ENCODE measurements at places on chromosomes 12 and 14.

DNA sequence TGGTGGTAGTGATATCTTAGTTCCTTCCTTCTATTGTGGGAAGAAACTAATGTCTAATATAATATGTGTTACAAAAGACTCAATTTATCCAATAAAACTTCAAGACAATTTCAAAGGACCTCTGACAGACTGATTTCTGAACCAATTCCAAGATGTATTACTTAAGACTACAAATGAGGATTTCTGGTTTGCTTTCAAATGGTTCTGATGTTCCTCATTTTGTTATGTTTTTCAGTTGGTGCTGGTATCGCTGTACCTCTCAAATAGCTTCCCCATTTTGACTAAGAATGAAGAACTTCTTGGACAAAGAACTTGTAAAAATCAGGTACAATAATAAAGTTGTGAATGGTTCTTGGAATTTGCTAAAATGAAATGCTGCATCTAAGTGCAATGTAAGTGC is 19.4 kb upstream of the MBIP start:
- DNase-seq, result no peak

DNA sequence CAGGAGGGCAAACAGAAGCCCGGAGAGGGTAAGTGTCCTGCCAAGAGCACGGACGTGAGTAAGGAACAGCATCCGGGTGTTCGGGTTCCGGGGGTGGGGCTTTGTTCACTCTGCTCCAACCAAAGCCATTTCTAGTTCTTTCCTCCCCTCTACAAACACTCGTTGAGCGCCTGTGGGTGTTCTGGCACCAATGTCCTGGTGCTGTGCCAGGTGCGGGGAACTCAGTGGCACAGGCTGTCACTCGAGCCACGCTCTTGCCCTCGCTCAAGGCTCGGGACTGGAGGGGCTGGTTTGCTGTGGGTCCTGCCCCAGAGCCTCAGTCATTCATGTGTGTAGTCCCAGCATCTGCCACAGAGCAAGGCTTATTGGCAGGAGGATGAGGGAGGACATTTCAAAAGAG is 157.5 kb downstream of the CALM1 start:
- DNase-seq, result no peak

GRCh38 chr14:31419967-31420318 is 407 bp downstream of the HEATR5A start:
- DNase-seq, result peak; percentile 52

DNA sequence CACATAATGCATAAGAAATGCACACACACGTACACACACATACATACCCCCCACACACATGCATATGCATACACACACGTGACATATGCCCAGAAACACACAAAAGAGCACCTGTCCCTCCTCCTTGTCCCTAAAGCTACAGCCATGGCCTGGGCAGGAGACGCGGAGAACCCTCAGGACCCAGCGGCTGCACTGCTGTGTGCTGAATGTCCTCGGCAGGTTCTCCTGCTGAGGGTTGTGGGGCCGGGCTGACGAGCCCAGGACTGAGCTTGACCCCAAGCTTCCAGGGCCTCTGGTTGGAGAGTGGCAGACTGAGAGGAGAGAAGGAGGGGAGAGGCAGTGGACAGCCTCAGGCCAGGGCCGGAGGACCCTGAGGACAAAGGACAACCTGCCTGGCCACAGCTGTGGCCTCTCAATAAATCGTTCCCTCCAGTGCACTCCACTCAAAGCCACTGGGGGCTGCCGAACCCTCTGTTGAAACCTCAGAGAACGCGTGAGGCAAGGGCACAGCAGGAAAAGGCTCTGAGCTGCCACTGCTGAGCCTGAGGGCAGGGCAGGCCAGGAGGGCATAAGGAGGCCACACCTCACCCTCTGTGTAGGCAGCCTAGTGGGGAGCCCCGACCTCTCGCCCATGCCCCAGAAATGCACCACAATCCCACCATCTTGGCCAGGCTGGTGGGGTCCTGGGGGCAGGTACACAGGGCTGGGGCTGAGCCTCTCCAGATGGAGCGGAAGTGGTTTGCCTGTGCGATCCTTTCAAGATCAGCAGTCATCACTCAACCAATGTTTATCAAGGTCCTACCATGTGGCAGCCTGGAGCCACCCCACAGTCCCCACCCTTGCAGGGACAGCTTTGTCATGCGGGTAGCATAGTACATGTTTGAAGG is 3.1 kb downstream of the CACNA2D4 start:
- DNase-seq, result no peak

DNA sequence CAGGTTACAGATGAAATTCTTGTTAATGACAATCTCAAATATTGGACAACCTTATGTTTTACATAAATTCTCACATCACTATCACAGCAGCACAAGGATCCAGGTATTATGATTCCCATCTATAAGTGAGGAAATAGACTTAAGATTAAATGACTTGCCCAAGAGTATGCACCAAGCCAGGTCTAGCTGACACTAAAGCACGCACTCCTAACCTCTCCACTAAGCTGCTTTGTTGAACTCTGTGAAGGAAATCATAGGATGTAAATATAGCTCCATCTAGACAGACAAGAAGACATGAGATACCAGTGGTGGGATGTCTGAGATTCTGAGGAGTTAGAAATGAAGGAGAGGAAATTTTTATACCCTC is 87.9 kb downstream of the PHLDA1 start:
- DNase-seq, result no peak

DNA sequence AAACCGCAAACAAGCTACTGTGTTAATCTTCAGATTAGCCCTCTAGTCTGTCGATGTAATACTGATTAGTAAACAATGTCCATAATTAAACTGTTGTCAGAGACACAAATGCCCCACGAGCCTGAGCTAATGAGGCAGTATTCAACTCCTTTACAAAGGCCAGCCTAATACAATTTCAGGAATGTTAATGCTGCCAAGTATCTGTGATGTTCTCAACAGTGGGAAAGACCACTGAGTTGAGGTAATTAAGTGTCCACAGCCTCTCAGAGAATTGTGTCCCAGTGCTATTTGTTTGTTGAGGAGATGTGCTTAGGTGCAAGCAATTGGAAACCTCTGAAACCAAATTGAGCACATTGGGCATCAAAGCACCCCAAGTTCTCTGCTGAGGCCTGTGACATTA is 139.4 kb upstream of the CDKN3 start:
- no peak for DNase-seq

DNA sequence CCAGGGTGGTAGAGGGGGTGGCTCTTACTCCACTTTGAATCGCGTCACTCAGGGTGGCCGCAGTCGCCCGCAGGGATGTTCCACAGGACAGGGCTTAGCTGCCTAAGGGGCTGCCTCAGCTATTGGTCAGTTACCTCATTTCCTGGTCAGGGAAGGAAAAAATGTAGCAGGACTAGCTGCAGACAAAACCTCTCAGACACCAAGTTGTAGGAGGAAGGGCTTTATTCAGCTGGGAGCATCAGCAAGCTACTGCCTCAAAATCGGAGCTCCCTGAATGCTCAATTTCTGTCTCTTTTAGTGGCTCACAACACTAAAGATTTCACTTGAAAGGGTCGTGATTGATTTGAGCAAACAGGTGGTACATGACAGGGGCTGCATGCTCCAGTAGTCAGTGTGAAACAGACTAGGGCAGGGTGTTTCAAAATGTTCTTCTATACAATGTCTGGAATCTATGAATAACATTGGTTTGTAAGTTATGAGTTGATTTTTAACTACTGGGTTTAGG is 6.4 kb upstream of the CLEC6A start:
- DNase-seq, result no peak

DNA sequence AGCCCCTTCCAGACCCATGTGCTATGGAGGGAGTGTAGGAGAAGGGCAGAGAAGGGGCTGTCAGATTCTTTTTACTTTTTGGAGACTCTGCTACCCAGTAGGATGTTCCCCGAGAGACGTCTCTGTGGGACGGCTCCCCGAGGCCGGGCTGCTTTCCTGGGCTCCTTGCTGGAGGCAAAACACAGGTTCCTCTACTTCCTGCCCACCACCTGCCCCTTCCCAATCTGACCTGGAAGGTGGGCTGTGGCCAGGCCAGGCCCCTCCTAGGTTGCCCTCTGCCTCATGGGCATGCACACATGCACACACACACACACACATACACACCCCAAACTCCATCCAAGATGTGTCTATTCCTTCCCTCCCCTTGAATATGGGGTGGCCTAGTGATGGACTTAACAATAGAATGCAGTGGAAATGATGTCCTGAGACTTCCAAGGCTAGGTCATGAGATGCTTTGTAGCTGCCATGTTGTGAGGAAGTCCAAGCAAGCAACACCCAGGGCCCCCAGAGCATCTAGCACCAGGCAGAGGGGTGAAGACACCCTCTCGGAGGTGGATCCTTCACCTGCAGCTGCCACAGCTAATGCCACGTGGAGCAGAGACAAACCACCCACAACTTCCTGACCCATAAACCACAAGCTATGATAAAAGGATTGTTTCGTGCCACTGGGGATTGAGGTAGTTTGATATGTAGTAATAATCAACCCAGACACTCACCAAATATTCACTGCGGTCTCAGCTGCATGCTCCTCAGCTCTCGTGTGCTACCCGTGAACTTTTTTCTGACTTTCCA is 1.6 kb upstream of the ASB2 start:
- no peak for DNase-seq

DNA sequence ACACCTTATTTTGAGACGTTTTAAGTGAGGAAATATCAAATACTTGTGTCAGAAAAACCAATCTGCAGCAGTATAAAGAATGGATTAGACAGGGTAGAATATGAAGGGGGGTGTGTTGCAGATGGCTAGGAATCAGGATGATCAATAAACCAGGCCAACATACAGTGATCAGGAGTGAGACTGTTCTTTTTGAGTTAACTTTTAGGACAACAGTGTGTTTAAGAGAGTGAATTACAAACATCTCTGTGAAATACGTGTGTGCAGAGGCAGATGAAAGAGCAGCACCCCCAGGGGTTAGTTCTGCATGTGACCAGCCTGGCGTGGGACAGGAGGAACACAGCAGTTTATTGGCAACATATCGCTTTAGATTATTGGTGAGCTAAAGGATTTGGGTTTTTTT is 10.6 kb upstream of the NRDE2 start:
- no peak for DNase-seq

DNA sequence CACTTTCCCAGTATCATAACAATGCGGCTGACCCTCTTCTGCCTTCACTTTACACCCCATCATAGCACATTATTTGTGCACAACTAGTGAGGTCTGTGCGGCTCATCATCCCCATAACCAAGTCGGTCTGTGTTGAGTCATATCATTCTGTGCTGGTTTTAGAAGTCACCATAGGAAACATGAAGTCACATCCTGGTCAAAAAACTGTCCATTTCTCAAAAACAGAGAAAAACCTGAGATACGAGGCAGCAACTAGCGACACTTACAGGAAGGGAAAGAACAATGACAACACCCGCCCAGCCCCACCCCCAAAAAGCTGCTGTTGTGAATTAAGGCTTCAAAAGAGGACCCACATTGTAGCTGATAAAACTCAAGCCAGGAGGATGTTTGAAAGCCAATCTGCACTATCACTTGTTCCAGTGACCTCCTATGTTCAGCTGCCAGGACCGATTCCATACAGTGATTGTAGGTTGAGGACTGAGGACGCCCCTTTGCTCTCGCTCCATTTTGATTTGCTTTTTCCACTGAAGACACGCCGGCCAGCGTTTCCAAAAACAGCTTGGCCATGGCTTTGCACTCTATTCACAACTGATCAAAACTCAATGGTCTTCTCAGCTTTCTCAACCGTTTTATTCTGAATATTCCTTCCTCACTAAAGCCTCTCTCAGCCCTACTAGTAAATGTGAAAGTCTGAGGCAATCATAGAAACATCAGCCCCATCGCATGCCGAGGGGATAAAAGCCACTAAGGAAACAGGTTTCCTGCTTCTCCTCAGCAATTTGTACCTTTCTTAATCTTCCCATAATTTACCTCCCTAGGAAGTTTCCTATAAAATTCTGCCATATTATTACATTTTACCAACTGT is 87.5 kb downstream of the DUSP16 start:
- DNase-seq, result peak; percentile 4

GRCh38 chr12:62484233-62484632 is 17.6 kb downstream of the MON2 start:
- DNase-seq, result peak; percentile 22

- no peak for DNase-seq
Measured at GRCh38 chr12:68336889-68337303, 4.7 kb upstream of the MDM1 start.

- DNase-seq, result no peak
Measured at GRCh38 chr12:61870658-61871484, 389.3 kb upstream of the USP15 start.

DNA sequence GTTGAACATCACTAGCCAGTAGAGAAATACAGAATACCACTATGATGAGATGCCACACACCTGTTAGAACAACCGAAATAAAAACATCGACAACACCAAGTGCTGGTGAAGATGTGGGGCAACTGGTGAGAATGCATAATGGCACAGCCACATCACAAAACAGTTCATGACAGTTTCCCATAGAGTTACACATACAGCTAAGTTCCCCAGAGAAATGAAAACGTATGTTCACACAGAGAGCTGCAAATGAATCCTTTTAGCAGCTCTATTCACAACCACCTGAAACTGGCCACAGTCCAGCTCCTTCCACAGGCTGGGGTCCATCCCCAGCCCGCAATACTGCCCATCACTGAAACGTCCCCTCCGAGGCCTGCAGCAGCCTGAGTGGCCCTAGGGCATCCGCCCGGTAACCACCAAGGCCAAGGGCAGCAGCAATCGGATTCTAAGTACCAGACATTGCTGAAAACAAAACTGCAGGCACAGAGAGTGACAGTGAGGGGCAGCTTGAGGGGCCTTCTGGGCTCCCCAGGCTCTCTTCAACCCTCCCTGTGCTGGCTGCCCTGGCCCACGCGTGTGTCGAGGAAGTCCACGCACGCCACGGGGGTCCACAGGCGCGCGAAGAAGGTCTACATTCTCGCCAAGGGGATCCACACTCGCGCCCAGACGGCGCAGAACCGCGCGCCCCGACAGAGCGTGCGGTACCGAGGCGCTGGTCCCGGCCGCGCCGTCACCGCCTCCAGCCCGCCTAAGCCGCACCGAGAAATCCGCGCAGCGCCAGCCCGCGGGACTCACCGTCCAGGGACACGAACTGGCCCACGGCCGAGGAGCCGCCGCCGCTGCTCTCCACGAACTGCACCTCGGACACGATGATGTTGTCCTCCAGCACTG is 903 bp downstream of the BRF1 start:
- no peak for DNase-seq

DNA sequence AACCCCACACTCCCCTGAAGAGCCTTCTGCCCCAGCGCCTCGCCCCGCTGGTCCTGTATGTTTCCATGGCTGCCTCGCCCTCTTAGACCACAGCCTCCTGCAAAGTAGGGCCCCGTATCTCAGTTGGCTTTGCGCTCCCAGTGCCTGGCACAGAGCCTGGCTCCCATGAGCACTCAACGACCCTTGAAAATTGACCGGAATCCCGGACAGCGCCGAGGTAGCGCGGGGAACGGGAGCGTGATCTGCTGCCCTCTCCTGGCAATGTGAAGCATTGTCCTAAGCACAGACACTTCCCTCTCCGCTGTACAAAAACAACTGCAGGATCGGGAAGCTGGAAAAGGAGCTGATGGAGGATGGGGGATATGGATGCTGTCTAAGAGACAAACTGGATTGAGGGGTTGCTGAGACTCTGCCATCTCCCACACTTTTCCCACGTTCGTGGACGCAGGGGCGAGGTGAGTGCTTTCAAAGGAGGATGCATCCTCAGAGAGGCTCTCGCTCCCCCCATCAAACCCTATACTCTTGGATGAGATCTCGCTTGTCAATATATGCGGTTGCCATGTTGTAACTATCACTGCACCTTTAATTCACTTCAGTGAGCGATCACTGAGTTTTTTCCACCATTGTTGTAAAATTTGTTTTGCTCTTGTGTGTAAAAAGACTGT is 10.7 kb upstream of the FKBP4 start:
- peak; percentile 64 for DNase-seq

- DNase-seq, result no peak
Measured at GRCh38 chr14:82251494-82251893, 717.8 kb upstream of the SEL1L start.

Measured in fibroblast of the aortic adventitia (primary cell).